ENCODE measurements at places on chromosomes 6 and 20.

- DNase-seq = no peak
These were observed 153.0 kb downstream of the LPA start for GRCh38 chr6:160510976-160511617.

- peak; percentile 63 for DNase-seq
These were observed 4.5 kb downstream of the TMEM63B start for GRCh38 chr6:44131892-44132291.

DNA sequence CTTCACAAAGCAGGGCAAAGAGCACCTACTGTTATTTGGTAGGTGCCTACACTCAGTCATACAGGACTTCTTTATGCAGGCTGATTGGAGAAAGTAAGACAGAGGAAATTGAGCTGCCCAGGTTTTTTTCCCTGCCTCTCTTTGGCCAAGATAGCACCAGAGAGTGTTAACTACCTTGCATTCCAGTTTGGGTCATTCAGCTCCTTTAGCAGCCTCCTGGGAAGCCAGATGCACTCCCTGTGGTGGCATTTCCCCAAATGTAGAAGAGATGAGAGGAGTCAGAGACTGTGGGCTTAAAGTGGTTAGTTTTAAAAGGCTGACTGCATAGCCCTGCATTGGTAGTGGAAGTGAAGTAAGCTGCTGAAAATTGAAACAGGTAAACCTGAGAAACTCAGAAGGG, 358.4 kb downstream of the BCKDHB start:
- DNase-seq = no peak

GRCh38 chr20:35215066-35215956, 11.2 kb upstream of the MMP24 start:
- peak; percentile 95 for DNase-seq

DNA sequence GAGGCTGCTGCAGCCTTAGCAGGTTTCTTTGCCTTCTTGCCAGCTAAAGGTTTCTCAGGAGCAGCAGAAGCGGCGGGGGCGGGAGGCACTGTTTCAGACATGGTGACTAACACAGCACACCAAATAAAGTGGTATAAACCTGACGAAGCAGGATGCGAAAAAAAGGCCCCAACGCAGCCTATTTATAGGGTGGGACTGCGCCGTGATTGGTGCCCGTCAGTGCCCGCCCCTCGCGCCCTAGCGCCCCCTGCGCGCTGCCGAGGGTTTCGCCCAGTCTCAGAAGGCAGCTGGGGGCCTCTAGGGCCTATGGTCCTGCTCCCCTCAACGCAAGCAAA, 55.0 kb downstream of the TRIM38 start:
- DNase-seq = no peak

DNA sequence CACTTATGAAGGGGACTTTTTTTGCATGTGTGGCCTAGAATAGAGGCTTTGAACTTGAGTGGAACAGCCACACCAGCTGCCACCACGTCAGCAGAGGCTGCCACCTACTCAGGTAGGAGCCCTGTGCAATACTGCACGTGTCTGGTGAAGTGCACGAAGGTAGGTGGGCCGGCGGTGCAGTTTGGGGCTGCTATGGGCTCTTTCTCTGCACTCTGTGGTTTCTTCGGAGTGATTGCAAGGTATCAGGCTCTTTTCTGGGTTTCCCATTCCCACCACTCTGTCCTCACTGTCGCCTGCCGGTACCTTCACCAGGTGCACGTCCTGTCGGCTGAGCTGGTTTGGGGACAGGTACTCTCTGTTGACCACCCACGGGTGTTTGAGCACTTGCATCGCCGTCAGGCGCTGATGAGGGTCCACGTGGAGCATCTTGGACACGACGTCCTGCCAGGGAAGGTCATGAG, 30.8 kb upstream of the MPC1 start:
- no peak for DNase-seq

DNA sequence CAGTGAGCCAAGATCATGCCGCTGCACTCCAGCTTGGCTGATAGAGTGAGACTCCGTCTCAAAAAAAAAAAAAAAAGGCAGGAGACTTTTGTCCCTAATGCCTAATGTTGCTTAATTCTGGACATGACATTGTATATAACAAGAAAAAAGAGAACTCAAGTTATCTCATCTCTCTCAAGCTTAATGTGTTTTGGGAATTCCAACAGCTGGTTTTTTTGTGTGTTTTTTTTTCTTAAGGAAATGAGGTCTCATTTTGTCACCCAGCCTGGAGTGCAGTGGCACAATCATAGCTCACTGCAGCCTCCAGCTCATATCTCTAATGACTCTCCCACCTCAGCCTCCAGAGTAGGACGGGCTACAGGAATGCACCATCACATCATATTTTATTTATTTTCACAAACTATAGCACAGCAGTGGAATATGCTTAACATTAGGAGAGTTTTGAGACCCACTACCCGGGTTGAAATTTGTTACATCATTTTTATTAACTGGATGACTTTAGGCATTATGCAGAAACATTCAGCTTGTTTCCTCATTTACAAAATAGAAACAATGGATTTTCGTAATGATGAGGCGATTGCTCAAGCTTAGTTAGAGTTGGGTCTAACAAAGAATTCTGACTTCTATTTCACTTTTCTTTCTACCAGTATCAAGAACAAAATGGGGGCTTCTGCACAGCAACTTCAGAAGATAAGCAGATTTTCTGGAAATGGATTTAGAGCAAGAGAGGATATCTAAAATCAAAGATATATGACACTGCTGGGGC, 104.1 kb upstream of the BTN3A2 start:
- no peak for DNase-seq
